RWPE2 (cell line): ENCODE measurements at places on chromosomes 11 and 22.

- no peak overlapping the region for H3K27ac ChIP-seq
- H3K27me3 ChIP-seq, result no peaks in the 10 kb centered on the region
- no peak overlapping the region for H3K4me3 ChIP-seq
- no peak for DNase-seq
- no peaks in the 10 kb centered on the region for H3K36me3 ChIP-seq
Measured at GRCh38 chr11:75193271-75193670, 42.4 kb downstream of the SLCO2B1 start.

- DNase-seq, result no peak
- H3K27me3 ChIP-seq, result peaks cover 5% of the 10 kb centered on the region
- H3K36me3 ChIP-seq, result no peaks in the 10 kb centered on the region
- no peak overlapping the region for H3K27ac ChIP-seq
- no peak overlapping the region for H3K4me3 ChIP-seq
- no peaks in the 10 kb centered on the region for H3K4me1 ChIP-seq
Measured at GRCh38 chr22:23359583-23360123, 179.3 kb downstream of the BCR start.

GRCh38 chr11:12263141-12263693 is 114.2 kb upstream of the PARVA start:
- no peak for DNase-seq
- peaks cover 2% of the 10 kb centered on the region for H3K4me1 ChIP-seq
- H3K4me3 ChIP-seq, result no peak overlapping the region
- H3K27ac ChIP-seq, result no peak overlapping the region

- no peaks in the 10 kb centered on the region for H3K4me1 ChIP-seq
- H3K4me3 ChIP-seq, result no peak overlapping the region
- DNase-seq, result peak; percentile 25
- no peak overlapping the region for H3K27ac ChIP-seq
Measured at GRCh38 chr11:119537306-119538253, 114.6 kb upstream of the THY1 start.

GRCh38 chr11:47541070-47541469 is 11.9 kb downstream of the CELF1 start:
- peak overlapping the region; percentile 98 for H3K27ac ChIP-seq
- peaks cover 33% of the 10 kb centered on the region for H3K4me1 ChIP-seq
- no peak overlapping the region for H3K4me3 ChIP-seq
- DNase-seq, result no peak
- peaks cover 15% of the 10 kb centered on the region for H3K36me3 ChIP-seq
- H3K27me3 ChIP-seq, result no peaks in the 10 kb centered on the region

DNA sequence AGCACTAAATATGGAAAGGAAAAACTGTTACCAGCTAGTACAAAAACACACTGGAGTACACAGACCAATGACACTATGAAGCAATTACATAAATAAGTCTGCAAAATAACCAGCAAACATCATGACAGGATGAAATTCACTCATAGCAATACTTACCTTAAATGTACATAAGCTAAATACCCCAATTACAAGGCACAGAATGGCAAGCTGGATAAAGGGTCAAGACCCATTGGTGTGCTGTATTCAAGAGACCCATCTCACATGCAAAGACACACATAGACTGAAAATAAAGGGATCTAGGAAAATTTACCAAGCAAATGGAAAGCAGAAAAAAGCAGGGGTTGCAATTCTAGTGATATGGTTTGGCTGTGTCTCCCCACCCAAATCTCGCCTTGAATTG is 44.0 kb upstream of the CALCA start:
- H3K4me3 ChIP-seq, result no peak overlapping the region
- no peak for DNase-seq
- no peaks in the 10 kb centered on the region for H3K36me3 ChIP-seq
- no peak overlapping the region for H3K27ac ChIP-seq
- H3K4me1 ChIP-seq, result no peaks in the 10 kb centered on the region
- H3K27me3 ChIP-seq, result peaks cover 4% of the 10 kb centered on the region

DNA sequence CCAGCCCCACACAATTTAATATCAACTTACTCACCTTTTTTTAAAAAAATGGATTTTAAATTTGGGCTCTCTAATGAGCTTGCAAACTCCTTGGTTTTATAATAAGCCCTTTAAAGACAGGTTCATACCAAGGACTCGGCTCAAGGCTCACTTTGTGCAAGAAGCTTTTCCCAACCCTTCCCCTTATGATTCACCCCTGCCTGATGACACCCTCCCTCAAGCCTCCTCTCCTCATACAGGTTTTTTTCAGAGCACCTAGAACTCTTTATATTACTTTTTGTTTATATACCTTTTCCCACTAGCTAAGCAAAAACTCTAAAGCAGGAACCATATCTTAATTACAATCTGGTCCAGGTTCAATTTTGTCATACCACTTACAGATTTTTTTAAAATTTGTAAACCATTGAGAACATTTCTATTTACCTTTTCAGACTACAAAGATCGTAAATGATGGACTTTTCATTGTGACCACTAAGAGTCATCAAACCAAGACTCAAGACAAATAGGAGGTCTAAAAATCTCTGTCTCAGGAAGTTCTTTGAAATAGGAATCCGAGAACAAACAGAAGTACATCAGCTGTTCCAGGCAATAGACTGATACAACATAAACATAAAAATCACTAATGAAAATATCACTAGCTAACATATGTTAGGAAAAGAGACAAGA is 13.1 kb upstream of the EXPH5 start:
- H3K4me1 ChIP-seq, result peaks cover 18% of the 10 kb centered on the region
- peak overlapping the region; percentile 40 for H3K27ac ChIP-seq
- no peak overlapping the region for H3K4me3 ChIP-seq
- no peaks in the 10 kb centered on the region for H3K36me3 ChIP-seq
- no peak for DNase-seq

DNA sequence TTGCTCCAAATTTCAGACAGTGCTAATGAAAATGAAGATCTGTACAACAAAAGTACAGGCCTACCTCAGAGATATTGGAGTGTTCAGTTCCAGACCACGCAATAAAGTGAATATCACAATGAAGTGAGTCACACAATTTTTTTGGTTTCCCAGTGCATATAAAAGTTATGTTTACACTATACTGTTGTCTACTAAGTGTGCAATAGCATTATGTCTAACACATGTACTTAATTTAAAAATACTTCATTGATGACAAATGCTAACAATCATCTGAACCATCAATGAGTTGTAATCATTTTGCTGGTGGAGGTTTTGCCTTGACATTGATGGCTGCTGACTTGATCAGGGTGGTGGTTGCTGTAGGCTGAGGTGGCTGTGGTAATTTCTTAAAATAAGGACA is 60.6 kb upstream of the E2F8 start:
- no peak overlapping the region for H3K27ac ChIP-seq
- H3K36me3 ChIP-seq, result no peaks in the 10 kb centered on the region
- no peaks in the 10 kb centered on the region for H3K4me1 ChIP-seq
- H3K4me3 ChIP-seq, result no peak overlapping the region
- no peaks in the 10 kb centered on the region for H3K27me3 ChIP-seq

DNA sequence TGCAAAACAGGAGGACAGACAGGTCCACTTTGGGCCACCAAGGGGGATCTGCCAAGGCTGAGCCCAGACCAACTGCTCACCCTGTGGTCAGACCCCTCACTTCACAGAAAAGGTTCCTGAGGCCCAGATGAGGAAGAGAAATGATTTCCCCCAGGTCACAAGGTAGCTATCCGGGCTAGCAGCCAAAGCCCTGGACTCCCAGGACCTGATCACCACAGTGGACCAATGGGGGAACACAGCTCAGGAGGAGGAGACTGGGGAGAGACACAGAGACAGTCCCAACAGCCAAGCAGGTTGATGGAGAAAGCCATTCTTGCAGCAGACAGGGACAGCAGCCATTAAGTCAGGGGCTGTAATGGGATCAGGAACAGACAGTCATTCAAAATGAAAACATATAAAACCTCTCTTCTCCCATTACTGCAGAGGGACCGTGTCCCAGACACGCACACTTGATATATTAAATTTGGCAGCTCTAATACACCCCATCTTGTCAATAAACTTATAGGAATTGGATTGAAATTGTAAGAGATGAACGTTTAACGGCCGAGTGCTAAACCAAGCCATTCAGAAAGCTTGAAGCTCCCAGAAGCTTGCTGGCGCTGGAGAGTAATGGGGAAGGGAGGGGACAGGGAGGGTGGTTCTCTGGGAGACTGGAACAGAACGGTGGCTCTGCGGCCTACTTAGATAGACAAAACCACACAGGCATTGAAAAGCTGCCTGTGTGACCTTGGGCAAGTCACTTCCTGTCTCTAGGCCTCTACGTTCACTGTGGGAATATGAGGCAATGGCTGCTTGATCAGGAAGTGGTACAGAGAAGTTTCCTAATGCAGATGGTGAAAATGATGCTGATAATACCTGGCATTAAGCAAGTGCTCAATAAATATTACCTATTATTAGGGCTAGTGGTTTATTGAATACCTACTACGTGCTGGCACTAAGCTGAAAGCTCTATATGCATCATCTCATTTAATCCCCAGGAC is 16.0 kb downstream of the ZMAT5 start:
- H3K4me1 ChIP-seq, result no peaks in the 10 kb centered on the region
- no peaks in the 10 kb centered on the region for H3K36me3 ChIP-seq
- H3K27ac ChIP-seq, result no peak overlapping the region
- H3K4me3 ChIP-seq, result no peak overlapping the region
- no peak for DNase-seq
- H3K27me3 ChIP-seq, result no peaks in the 10 kb centered on the region

DNA sequence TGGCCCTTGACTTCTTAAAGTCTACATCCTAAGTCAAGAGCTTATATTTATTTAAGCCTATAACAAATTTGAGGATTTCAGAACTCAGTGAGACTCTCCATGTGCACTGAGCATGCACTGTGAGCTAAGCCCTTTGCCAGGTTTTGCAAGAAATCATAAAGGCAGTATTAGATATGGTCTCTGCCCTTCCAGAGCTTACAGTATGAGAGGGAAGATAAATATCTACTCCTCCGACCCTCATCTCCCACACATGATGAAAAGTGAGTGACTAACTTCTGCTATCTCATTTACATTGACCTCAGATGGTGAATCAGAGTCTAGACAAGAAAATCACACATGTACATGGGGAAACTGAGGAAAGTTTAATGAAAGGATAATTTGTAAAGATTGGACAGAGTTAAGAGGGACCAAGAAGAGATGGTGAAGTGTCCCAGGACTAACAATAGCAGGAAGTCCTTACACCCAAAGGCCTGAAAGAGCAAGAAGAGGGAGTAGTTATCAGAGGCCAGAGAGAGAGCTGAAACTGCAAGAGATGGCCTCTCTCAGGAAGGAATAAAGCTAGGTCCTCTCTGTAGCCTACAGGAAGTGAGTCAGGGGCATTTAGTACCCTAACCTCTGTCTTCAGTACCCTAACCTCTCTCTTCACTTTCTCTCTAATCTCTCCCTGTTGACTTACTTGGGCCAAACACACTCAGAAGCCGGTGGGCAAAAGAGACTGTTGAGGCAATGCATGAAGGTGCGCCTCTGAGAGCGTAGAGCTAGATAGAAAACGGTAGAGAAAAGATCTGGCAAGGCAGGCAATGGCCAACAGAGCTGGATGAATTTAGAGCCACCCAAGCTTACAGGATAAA is 23.0 kb upstream of the BLID start:
- peak overlapping the region; percentile 96 for H3K27ac ChIP-seq
- peaks cover 66% of the 10 kb centered on the region for H3K4me1 ChIP-seq
- H3K27me3 ChIP-seq, result no peaks in the 10 kb centered on the region

DNA sequence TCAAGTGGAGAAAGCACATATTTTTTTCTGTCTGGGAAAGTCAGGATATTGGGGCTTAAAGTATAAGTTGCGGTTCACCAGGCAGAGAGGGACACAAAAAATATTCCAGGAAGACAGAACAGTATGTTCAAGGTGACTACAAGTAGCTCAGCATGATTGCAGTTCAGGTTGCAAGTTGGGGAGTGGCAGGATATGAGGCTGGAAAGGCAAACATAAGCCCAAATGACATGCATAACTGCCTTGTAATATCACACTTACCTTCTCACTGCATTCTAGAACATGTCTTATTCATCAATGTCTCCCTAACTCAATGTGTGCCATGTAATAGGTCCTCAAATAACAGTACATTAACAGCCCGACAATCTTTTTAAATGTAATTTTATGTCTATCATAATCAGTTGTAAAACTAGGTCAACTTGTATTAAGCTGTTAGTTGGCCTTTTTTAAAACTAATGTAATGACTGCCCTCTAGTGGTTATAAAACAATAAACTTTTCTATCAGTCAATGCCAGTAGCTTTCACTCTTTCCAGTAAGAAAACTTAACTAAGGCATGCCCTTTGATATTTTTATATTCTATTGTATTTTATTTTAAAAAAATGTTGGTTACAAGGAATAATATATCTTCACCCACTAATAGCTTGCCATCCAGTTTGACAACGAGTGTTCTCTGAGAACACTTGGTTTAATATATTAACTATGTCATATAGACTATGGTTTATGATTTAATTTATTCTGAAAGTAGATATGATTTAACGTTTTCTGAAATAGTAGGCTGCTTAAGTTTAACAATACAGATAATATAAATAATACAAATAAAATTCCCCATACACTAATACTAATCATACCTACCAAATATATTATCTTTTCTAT is 39.4 kb upstream of the CFAP300 start:
- H3K4me3 ChIP-seq, result no peak overlapping the region
- H3K27me3 ChIP-seq, result no peaks in the 10 kb centered on the region
- no peak for DNase-seq
- H3K27ac ChIP-seq, result peak overlapping the region; percentile 98

DNA sequence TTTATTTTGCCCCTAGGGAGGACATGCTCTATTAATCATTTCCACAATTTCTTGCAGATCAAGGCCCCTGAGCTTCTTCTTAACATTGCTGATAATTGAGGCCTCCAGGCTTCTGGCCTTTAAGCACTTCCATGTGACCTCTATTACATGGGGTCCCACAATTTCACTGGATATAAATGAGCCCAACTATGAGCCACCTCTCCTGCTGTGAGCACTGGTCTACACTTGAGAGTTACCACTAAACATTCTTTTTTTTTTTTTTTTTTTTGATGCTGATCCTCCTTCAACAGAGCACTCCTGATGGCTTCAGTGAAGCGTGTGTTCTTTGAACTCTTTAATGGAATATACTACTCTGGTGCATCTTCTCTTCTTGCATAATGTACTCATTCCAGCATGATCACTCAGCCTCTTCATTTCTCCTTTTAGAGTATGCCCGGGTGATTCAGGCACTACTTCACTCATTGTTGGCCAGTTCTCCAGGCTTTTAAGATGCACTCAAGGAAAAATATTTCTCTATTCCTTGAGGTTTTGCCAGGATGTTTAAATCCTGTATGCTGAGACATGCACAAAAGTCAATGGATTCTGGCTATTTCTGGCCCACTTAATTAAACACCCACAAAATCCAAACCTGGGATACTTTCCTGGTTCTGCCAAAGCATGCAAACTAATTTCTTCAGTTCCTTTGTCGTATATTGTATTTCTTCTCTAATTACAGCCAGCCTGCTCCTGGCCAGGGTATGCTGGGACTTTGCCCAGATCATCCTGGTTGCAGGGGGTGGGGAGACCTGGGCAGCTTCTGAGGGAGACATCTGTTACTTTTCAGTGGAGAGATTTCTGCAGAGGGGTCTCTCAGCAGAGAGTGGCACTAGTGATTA is 257.8 kb upstream of the LUZP2 start:
- H3K27ac ChIP-seq, result no peak overlapping the region
- no peaks in the 10 kb centered on the region for H3K4me1 ChIP-seq
- DNase-seq, result no peak
- no peaks in the 10 kb centered on the region for H3K36me3 ChIP-seq
- no peak overlapping the region for H3K4me3 ChIP-seq
